ENCODE measurements at places on chromosomes 12 and 14.

GRCh38 chr14:27372771-27373170 lies 774.9 kb upstream of the NOVA1 start:
- DNase-seq: no peak

- no peak for DNase-seq
These were observed 385.9 kb downstream of the BMP4 start for GRCh38 chr14:53570411-53571387.

DNA sequence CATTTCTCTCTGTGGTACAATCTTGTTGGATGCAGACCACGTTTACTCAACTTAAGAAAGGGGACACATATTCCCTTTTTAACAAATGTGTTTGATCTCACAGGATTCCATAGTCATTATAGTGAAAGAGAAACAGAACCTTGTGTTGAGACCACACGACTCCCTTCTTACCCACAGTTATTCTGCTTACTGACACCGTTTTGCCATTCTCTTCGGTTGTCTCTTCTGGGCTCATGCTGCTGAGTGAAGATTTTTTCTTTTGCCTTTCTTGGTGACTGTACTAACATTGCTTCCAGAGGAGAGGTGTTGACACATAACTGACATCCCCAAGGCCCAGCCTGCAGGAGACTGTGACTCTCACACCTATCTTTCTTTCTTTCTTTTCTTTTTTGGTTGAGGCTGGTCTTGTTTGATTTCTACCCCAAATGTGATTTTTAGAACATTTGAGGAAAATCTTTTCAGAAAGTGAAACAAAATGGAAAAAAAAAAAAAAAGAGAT lies 61.2 kb upstream of the OTOGL start:
- no peak for DNase-seq

DNA sequence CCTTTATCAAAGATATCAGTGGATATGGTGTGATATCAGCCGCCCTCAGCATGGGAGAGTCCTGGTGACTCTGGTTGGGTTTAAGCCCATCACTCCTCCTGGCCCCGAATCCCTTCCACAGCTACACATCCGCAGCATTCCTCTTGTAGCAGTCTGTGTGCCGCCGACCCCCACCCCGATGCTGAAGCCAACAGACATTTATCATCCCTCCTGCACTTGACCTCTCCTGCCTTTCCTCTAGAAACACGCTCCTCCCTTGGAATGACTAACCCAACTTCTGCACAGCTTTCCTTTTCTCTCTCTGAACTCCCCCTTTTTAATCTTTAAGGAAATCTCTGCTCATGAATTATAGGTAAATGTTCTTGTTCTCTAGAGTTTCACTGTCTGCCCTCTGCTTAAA lies 250.9 kb upstream of the FOXN3 start:
- no peak for DNase-seq

DNA sequence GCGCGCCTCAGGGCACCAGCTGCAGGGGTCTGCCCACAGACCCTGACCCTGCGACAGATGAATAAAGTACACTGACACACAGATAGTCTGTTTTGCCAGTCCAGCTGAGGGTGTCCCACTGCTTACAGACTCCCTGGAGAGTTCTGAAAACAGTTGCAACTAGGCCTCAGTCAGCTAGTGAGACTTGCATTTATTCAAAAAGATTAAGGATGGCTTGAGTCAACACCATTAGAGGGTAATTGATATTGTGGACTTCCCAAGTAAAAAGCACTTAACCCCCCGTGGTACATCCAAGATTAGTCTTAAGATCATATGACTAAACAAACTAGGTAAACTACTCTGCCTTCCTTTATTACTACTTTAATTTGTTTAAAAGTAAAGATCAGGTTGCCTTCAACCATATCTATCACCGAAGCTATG lies 11.1 kb upstream of the PSEN1 start:
- DNase-seq: no peak
